ENCODE measurements at places on chromosomes 4 and X.

DNA sequence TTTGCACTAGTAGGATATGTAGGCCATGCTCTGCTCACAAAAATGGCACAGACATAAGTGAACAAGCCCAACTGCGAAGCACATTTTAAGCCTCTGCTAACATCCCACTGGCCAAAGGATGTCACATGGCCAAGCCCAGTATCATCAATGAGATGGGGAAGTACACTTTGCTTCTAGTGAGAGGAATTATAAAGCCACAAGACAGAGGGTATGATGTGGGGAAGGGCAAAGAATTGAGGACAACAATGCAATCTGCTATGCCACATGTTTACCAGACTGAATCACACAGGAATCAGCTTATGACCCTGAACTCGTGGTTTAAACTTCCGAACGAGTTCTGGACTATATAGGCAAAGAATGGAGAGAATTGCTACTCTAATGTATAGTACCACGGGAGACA lies 39.1 kb downstream of the SUPT20HL1 start:
- DNase-seq, result no peak

DNA sequence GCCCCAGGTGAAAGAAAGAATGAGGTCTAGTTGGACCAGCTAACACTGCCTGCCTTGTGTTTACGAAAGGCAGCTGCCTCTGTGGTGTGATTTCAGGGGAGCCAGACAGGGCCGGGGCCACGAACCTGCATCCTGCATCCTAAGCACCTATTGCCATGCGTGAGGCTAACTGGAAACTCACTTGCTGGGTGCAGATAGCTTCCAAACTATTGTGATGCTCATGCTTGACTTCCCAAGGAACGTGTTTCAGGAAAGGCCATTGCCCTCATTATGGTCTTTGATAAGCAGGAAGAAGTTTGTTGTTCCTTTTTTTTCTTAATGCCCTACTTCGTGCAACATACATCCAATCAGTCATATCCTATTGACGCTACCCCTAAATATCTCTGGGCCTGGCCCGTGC lies 2.3 kb upstream of the IRF2 start:
- DNase-seq, result peak; percentile 77

- DNase-seq, result no peak
Measured at GRCh38 chr4:66585767-66586166, 915.5 kb upstream of the EPHA5 start.

- DNase-seq, result no peak
Measured at GRCh38 chr4:113699772-113700171, 61.8 kb downstream of the CAMK2D start.

DNA sequence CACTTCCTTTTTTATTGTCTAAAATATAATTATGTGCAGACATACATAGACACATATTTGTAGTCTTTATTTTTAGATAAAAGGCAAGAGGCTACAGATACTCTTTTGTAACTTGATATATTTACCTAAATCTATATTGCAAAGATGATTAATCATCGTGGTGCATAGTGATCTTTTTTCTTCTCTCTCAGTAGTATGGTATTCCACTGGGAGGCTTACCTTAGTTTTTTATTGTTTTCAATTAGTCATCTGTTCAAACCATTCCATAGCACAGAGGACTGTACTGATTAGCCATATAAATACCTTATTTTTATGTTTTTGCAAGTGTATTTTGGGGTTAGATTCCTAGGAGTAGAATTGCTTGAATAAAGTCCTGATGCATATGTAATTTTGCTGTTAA lies 619.7 kb downstream of the GRXCR1 start:
- no peak for DNase-seq

GRCh38 chr4:72128741-72129140 lies 96.9 kb downstream of the NPFFR2 start:
- no peak for DNase-seq

DNA sequence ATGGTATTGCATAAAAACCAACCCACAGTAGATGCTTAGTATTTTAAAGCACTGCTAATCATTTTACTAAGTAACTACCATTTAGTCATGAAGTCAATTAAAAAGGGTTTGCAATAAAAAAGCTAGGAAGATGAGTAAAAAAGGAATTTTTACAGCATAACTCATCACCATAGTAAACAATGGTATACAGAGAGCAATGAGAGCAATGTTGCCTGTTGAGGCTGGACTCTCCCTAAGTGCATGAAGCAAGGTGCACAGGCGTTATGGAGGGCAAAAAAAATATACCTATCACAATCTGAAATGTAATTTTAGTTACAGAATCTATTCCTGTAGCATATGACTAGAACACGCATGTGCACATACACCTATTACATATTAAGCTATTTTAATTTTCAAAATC lies 129.6 kb upstream of the BMP3 start:
- no peak for DNase-seq

- DNase-seq, result no peak
Measured at GRCh38 chr4:8213121-8213520, 14.0 kb downstream of the SH3TC1 start.
